ENCODE measurements at places on chromosomes 5 and 9.
A peak's percentile ranks its signal among the peaks of the same experiment; 100 is the strongest.

DNA sequence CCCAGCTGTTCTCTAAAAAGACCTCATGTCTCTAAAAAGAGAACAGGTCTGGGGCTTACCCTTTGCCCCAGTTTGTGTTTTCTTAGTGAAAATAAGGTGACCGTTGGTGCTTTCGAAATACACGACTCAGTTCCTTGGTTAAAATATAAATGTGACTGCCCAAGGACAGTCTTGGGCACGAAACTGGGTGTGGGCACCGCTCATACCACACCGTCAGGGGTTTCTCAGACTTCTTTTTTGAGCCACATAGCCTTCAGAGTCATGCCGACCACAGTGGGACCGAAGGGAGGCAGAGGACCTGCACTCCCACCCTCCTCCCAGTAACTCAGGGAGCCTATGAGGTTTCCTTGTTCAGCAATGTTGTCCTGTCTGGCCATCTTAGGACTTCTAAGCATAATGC, 6.5 kb downstream of the SNX18 start:
- DNase-seq = no peak

- DNase-seq = no peak
Measured at GRCh38 chr9:131404581-131404980, 10.7 kb downstream of the PRRC2B start.

DNA sequence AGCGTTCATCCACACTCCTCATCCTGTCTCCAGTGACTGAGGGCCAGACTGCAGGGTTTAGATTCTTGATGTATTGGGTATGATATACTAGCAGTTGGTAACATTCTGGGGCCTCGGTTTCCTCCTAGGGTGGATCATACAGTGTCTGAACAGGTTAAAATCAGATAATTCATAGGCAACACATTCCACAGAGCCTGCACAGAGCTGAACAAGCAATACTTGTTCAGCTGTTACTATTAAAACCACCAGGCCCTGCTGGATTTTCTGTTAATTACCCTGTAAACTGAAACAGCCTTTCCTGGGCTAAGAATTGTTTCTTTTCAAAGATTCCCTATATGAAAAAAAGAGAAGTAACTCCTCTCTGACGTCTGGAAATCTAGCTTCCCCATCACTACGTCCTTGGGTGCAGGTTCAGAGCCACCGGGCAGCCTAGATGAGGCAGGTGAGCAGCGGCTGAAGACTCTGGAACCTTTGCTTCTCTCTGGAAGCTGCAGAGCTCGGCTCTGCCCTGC, 1313.5 kb upstream of the WWC1 start:
- DNase-seq = no peak

GRCh38 chr5:149807614-149808013, 77.5 kb downstream of the PPARGC1B start:
- no peak for DNase-seq

- no peak for DNase-seq
Measured at GRCh38 chr5:7075470-7075869, 320.5 kb upstream of the ADCY2 start.

- DNase-seq = no peak
Measured at GRCh38 chr5:168390491-168390890, 95.8 kb upstream of the RARS1 start.

- DNase-seq = no peak
Measured at GRCh38 chr9:752681-753200, 88.8 kb upstream of the DMRT1 start.

- DNase-seq = no peak
Measured at GRCh38 chr5:147763791-147764525, 18.6 kb downstream of the JAKMIP2 start.

- DNase-seq = no peak
Measured at GRCh38 chr5:170863646-170864045, 1.8 kb downstream of the RANBP17 start.

GRCh38 chr5:59767211-59767605, 126.3 kb downstream of the PDE4D start:
- no peak for DNase-seq

- DNase-seq = no peak
Measured at GRCh38 chr5:11563822-11564221, 340.4 kb downstream of the CTNND2 start.

DNA sequence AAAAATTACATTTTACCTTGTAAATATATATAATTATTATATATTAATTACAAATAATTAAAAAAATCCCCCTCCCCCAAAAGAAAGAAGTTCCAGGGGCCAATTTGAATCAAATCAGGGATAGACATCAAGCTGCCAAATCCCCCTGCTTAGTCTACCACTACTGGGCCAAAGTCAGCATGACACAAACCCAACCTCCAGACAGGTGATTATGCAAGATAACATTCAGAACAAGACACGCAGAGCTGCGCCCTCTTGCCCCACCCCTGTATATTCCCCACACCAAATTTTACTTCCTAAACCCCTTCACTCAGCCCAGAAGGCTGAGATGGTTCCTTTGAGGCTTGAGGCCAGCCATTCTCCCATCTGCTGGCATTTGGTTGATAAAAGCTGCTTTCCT, 2059.1 kb upstream of the CDH6 start:
- DNase-seq = no peak

GRCh38 chr9:82443312-82443711, 454.7 kb downstream of the SPATA31D1 start:
- DNase-seq = no peak

GRCh38 chr9:132116583-132116982, 36.9 kb upstream of the MED27 start:
- no peak for DNase-seq

- no peak for DNase-seq
Measured at GRCh38 chr9:4515958-4516375, 25.7 kb downstream of the SLC1A1 start.

DNA sequence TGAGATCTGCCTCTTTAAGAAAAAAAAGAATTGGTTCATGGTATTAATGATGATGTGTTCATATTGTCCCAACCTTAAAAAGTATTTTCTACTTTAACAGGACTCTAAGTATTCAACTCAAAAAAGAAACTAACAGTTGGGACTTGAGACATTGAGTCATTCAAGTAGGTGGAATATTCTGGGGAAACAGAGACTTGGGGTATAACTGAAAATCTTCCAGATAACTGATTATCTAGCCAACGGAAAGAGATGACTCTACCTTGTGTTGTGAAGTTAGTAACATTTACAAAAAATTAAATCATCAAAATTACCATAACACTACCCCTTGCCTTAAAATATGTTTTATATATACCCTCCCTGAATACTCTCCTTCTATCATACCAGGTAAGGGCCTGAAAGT, 19.1 kb downstream of the OXCT1 start:
- no peak for DNase-seq

GRCh38 chr5:132525299-132525724, 18.0 kb downstream of the IL5 start:
- no peak for DNase-seq

GRCh38 chr9:112180387-112180881, 5.3 kb upstream of the SUSD1 start:
- no peak for DNase-seq

DNA sequence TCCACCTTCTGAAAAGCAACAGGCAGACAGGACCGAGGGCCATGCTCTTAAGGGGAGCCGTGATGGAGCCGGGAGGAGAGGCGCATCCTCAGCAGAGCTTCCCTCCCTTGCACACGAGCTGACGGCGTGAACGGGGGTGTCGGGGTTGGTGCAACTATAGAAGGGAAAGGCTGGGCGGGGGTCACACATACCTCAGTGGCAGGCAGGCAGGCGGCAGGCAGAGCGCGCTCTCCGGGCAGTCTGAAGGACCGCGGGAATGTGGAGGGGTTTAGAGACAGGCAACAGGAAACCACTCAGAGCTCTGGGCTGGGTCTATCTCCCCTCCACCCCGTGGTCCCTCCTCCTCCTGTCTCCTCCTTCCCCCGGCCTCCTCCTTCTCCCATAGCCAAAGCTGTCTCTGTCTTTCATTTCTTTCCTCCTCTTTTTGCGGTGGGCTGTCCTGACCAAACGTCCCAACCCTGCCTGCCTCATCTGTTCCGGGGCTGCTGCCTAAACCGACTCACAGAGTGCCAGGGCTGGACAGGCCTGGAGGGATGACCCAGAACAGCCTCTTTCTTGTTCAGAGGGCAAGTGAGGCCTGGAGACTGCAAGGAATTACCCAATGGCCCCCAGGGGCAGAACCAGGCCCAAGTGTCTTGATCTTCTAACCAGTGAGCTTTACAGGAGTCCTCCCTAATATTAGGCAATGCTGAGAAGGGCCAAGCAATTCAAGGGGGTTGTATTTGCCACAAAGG, at the start of gene SPARC:
Gene SPARC (minus strand): TSS at position 242 of the 734 bp plus-strand sequence. CDS start 10,727 bp downstream, outside the sequence.
- peak; percentile 95 for DNase-seq

DNA sequence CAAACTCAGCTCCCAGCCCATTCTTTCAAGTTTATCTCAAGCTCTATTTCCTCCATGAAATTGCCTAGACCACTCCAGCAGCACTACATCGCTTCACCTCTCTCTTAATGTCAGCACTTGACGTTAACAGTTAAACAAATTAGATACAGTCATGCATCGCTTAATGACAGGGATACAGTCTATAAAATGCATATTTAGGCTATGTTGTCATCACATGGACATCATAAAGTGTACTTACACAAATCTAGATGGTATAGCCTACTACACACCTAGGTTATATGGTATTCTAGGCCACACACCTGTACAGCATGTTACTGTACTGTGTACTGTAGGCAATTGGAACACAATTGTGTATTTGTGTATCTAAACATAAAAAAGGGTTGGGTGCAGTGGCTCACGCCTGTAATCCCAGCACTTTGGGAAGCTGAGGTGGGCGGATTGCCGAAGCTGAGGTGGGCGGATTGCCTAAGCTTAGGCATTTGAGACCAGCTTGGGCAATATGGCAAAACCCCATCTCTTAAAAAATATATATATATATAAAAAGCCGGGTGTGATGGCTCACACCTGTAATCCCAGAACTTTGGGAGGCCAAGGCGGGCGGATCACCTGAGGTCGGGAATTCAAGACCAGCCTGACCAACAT, 13.4 kb upstream of the PCSK5 start:
- DNase-seq = no peak

DNA sequence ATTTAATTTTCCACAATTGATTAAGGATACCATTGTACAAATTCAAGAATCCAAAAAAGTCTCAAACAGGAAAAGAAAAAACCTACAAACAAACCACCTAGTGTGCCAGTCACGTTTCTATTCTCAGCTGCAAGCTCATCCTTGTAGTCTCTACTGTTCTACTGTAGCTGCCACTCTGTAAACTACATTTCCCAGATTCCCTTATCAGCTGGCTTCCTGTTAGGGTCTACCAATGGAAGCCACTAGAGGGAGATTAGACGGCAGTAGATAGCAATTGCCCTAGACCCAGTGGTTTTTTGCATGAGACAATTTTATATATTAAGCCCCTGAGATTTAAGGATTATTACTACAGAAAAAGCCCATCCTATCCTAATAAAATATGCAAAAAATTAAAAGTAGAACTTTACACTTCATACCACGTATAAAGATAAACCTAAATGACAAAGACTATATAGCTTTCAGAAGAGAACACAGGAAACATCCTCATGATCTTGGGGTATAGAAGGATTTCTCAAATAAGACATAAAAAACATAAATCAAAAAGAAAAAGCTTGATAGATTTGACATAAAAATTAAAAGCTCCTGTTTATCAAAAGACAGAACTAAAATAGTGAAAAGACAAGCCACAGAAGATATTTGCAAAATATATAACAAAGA, 37.4 kb downstream of the P4HA2 start:
- no peak for DNase-seq

- no peak for DNase-seq
Measured at GRCh38 chr5:129027260-129027659, 62.0 kb downstream of the SLC27A6 start.

DNA sequence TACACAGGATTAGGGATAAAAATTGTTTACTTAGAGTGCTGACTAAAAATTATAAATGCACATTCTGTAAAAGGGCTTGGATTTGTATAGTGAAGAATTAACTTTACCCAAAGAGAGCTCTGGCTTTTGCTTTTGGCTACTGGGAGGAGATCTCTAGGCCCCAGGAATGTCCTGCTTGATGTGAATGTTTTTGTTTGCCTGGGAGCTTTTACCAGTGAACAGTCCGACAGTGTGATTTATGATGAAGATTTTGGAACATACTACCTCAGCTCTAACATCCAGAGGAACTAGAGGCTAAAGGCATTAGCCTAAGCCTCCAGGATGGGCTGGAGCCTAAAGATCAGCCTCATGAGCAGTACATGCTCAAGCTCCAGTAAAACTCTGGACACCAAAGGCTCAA, 103.7 kb upstream of the RFX3 start:
- no peak for DNase-seq

- DNase-seq = no peak
Measured at GRCh38 chr9:34456746-34457145, 1.6 kb downstream of the FAM219A start.
